Stimulated activated CD8-positive, alpha-beta memory T cell treated with anti-CD3 and anti-CD28 coated beads, Interleukin-7, amount 100 ng/mL, for 1 hour (primary cell): ENCODE measurements at places on chromosomes 4 and X.

- no peak for DNase-seq
Measured at GRCh38 chr4:55435141-55435841, 39.5 kb downstream of the TMEM165 start.

DNA sequence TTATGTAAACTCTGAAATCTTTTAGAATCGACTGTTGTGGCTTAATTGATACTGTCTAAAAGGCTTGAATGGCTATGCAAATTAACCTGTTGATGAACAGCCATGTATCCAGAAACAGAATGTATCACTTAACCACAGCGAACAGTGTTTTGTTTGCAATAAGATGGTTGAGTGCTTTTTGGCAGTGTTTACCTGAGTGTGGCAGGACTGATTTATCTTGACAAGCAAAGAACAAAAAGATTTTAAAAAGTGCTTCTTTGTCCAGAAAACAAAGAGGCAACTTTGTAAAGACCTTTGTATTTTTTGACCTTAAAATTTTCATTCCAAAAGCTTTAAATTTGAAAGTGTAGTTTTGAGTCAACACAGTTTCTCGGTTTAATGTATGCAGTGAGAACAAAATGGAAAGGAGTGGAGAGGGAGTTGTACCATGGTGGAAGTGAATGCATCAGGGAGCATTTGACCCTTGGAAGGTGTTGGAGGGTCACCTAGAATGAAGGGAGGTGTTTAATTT is 18.0 kb downstream of the ARHGAP10 start:
- DNase-seq: no peak

DNA sequence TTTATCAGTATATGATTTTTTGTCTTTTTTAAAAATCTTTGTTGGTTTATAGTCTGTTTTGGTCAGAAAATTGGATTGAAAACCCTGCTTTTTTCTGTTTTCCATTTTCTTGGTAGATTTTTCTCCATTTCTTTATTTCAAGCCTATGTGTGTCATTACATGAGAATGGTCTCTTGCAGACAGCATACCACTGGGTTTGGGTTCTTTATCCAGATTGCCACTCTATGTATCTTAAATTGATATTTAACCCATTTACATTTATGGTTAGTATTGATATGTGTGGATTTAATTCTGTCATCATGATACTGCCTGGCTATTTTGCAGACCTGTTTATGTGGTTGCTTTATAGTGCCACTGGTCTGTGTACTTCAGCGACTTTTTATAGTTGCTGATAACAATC is 239.9 kb upstream of the NDST4 start:
- DNase-seq: no peak

GRCh38 chr4:138034871-138035270 is 207.3 kb downstream of the SLC7A11 start:
- DNase-seq: no peak

GRCh38 chrX:149630681-149631233 is 835 bp downstream of the TMEM185A start:
- no peak for DNase-seq

- DNase-seq: peak; percentile 49
Measured at GRCh38 chr4:182917182-182918043, at the start of gene DCTD. TSS of gene DCTD (minus strand) at chr4:182917386. CDS start at chr4:182915568, 1,818 bp downstream.

- DNase-seq: no peak
Measured at GRCh38 chr4:154559494-154560418, 3.1 kb upstream of the FGB start.

DNA sequence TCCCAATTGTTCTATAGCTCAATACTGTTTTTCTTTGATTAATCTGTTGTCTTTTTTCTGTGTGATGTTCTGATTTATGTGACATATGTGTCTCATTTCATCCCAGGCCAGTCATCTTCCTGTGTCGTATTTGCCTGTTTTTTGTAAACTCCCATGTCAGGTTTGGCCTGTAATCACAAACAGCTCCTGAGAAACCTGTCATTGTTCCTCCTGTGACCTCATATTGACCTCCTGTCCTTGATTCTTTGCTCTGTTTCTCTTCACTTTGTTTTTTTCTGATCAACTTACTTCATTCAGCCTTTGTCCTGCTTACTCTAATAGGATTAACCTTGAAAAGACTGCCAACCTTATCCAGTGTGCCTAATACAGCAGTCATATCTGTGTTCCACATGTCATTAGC is 438.3 kb downstream of the CFAP47 start:
- no peak for DNase-seq

GRCh38 chrX:4397471-4397870 is 684.0 kb upstream of the PRKX start:
- DNase-seq: no peak

DNA sequence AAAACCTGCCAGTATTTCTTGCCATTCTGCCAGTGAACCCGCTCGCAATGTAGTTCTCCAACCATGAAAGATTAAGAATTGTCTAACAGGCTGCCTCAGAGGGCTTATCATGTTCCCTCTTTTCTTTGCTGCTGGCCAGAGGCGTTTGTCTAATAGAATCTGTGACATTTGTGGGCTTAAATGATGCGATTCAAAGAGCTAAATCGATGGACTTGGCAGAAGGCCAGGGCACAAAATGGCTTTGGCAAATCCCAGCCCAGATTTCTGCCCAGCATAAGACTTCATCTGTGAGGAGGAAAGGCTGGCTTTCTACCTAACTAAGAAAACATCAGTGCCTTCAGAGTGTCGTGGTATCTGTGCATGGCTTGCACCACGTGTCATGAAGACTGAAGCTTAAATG is 79.9 kb downstream of the TRPC5OS start:
- DNase-seq: no peak

GRCh38 chrX:134599184-134599914 is 58.9 kb downstream of the PLAC1 start:
- DNase-seq: no peak

DNA sequence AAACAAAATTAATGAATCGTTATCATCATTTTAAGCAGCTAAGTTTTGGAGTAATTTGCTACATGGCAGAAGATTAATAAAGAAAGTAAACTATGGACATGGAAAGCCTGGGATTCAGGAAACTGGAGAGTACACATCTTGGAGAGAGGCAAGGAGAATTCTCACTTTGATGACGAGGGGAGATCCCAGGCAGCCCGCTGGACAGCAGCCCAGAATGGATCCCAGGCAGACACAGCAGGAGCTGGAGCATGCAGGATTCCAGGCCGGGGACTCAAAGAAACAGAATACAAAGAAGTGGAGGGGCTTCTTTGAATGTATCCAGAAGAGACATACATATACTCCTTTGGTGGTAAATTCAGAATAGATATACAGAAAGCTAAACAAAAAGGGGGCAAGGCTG is 118.0 kb upstream of the ATP6AP2 start:
- DNase-seq: no peak

DNA sequence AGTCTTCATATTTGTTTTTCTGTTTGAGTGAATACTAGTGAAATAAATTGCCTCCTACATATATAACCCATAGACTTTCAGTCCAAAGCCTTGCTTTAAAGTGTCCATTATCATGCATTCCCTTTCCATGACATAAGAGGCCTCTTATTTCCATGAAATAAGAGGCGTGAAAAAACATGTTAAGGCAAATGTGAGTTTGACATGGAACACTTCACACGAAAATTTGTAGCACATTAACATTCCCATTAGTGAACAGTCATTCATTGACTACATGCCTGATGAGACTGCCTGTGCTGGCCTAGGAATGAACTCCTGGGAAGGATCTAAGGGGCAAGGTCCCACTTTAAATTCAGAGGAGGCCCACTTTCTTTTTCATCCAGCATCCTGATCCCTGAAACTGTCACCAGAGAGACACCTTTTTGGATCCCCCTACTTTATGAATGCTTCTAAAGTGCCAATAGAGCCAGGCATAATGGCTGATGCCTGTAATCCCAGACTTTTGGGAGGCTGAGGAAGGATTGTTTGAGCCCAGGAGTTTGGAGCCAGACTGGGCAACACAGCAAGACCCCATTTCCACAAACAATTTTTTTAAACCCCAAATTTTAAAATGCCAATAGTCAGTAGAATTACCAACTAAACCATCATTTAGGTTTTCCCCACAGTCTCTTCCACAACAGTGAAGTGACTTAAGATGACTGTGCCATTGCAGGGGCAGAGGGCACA is 6.7 kb downstream of the RTL8B start:
- DNase-seq: no peak

DNA sequence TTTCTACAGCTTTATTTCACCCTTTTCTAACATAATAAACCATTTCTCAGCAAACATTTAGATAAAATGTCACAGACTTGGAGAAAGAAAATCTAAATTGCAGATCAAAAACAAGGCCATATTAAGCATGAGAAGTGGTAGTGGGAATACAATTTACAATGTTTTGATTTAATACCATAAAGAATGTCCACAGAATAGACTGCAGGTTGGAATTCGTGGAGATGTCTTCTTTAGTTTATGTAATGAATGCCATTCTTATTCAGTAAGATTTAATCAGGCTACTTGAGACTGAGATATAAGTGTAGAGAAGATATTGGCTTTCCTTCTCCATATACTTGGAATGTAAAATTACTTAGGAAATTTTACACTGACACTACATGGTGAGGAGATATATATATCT is 91.9 kb upstream of the ZFP42 start:
- DNase-seq: no peak

DNA sequence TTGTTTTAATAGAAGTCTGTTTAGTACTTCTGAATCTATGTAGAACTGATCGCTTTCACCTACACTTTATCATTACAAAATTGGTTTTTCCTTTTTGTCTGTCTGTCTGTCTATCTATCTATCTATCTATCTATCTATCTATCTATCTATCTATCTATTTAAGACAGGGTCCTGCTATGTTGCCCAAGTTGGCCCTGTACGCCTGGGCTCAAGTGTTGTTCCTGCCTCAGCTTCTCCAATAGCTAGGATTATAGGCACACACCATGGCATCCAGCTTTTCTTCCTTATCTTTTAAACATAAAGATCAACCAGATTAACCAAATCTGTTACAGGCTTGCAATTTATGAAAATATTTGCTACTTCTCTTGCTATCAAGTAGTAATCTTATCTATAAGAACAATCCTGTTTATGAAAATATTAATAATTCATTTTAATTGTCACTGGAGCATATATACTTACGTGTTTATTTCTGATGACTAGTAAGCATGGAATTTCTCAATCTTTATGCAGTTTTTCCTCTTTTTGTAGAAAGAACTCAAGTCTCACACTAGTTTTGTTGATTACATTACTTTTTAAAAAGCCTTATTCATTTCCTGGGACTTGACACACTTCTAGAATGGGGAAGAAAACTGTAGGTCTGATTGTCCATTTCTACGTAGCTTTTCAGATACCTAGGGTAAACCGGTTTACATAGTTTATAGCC is 24.5 kb downstream of the KIAA0232 start:
- DNase-seq: no peak

DNA sequence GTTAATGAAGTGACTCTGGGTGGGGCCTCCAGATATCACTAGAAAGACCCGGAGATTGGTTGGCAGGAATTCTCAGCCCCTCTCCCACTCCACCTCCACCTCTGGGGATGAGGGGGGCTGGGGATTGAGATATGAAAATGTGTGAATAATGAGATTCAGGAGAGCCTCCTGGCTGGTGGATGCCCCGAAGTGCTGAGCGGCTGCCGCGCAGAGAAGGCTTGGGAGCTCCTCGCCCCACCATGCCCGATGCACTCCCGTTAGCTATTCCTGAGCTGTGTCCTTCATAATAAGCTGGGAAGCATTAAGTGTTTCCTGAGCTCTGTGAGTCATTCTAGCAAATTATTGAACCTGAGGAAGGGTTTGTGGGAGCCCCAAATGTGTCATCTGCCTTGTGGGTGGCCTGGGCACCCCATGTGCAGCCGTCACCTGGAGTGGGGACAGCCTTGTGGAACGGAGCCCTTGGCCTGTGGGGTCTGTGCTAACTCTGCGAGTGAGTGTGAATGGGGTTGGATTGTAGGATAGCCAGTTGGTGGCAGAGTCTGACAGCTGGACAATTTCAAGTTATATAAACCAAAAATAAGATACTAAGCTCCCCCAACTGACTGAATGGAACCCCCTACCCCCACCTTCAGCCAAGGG is 4.4 kb upstream of the MAEA start:
- no peak for DNase-seq

- DNase-seq: no peak
Measured at GRCh38 chr4:1169691-1170096, 2.7 kb downstream of the SPON2 start.

- no peak for DNase-seq
Measured at GRCh38 chr4:87006426-87006675, 71.5 kb downstream of the AFF1 start.

DNA sequence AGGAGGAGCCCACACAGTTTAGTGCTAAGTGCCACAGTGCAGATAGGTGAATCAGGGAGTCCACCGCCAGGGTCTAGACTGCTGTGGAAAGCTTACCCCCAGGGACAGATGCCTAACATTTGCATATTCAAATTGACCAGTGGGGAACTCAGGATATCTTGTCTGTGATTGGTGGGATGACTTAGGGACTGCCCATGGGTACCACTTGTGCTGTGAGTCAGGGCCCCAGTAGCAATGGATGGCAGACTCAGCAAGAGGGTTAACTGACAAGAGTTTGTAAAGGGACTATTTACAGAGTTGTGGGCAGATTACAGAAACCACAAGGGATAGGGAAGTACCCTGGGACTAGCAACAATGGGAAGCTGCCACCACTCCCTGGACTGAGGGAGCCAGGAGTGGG is 282.1 kb downstream of the BCOR start:
- no peak for DNase-seq

GRCh38 chr4:7800410-7800809 is 139.3 kb downstream of the AFAP1 start:
- DNase-seq: no peak

GRCh38 chr4:87995435-87995834 is 12.0 kb upstream of the PKD2 start:
- no peak for DNase-seq

GRCh38 chr4:120865985-120866384 is 56.5 kb downstream of the PRDM5 start:
- no peak for DNase-seq

DNA sequence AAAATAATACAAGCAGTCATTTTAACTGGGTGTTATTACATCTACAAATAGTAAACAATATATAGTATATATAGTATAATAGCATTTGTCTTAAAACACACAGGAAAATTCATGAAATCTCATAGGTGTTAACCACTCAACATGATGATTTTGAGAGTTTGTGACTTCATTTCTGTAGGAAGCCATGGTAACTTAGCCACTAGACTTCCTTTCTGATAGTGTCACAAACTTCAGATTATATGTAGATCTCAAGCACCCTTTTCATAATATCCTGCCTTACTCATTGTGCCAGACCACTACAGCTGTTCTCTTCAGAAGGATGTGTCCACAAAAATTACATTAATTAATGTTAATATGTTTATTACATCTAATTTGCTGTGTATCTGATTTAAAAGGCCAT is 1250.6 kb downstream of the ADGRL3 start:
- DNase-seq: no peak

DNA sequence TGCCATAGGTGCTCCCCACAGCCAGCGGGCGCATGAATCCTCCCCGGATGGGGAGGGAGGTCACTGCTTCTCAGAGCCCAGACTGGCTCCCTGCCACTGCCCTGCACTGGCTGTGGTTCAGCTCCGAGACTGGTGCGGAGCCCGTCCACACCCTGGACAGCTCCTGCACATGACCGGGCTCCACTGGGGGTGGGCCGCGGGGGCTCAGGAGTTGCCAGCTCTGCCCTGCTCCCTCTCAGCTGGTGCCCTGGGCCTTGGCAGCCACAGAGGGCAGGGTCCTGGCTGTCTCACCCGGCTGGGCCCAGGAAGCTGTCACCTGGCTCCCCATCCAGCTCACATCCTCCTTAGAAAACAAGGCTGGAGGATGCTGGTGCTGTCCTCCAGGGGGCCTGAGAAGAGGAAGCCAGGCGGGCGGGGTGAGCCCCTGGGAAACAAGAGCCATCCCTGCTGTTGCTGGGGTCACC is 64.9 kb upstream of the ADRA2C start:
- no peak for DNase-seq

GRCh38 chrX:3191201-3191600 is 149.9 kb downstream of the ARSF start:
- no peak for DNase-seq
